ENCODE measurements at places on chromosomes 2 and 18. TPM values are rescaled to one million over a fixed set of nuclear protein-coding genes. Genes with fewer than 3 reads are reported as not detected.

DNA sequence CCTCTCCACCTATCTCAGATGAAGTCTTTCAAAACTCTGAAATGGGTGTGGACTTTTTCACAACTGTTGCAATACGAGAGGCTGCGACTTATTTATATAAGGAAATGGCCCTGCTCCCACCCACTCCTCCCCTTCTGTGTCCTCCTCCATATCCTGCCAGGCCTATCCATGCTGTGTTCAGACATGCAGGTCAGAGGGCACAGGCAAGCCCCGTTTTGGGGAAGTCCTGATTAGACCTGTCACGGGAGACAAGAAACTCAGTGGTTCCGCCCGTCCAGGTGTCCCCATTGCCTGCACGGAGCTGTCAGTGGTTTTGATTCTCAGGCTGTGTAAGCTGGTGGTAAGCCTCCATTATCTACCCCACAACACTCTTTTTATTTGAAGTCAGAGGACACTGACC lies 99.6 kb upstream of the MGAT5 start:
- no peak for DNase-seq

- DNase-seq, result no peak
Observed at GRCh38 chr2:231820786-231821303, 34.6 kb downstream of the COPS7B start.

- DNase-seq, result peak; percentile 76
Observed at GRCh38 chr2:20443276-20443920, 3.5 kb upstream of the RHOB start.

DNA sequence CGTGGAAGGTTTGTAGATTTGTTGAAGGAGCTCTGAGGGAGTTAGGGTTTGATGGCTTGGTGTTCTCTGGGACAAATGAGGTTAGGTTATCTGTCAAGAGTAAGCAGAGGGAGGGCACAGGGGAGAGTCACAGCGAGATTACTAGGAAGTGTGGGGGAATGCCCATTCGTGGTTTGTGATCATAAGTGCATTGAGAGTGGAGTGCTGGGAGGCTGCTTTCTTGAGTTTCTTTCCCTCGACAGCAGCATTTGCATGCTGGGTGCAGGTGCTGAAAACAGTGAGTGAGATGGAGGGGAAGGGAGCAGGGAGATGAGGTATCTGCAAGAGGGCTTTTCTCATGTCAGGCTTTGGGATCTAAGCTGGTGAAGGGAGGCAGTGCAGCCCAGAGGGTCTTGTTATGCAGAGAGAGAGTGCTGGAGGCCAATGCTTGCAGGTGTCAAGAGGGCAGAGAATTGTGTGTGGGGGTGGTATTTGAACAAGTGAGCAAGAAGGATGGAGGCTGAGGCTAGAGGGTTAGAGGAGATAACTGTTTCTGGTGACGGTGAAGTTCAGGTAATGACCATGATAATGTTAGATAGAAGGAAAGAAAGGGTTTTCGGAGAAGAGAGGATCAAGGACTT lies 8.8 kb downstream of the RALB start:
- DNase-seq, result no peak

DNA sequence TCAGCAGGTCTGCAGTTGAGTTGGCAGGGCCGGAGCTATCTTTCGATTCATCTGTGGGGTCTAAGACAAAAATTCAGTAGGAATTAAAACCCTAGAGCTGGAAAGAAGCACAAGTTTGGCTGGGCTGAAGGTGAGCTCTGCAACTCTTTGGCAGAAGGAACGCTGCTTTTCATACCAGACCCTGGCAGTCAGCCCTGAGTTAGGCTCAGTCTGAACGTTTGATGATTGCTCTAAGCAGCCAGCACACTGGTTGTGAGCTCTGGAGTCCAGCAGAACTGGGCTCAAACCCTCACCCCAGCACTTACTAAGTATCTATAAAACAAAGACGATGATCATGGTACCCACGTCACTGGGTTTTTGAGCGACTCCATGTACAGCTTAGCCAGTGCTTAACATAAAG lies 192.5 kb downstream of the TNS1 start:
- DNase-seq, result no peak

DNA sequence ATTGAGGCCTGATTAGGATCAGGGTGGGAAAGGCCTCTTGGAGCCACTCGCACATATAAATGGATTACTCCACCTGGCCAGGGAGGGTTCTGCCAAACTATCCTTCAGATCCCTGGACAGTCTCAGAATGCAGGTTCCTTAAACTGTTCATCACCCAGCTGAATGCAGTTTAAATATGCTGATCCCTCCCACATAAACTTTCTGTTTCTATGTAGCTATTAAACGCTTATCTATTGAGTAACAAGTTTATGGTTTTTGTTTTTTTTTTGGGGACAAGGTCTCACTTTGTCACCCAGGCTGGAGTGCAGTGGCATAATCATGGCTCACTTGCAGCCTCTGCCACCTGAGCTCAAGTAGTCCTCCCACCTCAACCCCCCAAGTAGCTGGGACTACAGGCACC lies 1.9 kb downstream of the CAD start:
- DNase-seq, result no peak

DNA sequence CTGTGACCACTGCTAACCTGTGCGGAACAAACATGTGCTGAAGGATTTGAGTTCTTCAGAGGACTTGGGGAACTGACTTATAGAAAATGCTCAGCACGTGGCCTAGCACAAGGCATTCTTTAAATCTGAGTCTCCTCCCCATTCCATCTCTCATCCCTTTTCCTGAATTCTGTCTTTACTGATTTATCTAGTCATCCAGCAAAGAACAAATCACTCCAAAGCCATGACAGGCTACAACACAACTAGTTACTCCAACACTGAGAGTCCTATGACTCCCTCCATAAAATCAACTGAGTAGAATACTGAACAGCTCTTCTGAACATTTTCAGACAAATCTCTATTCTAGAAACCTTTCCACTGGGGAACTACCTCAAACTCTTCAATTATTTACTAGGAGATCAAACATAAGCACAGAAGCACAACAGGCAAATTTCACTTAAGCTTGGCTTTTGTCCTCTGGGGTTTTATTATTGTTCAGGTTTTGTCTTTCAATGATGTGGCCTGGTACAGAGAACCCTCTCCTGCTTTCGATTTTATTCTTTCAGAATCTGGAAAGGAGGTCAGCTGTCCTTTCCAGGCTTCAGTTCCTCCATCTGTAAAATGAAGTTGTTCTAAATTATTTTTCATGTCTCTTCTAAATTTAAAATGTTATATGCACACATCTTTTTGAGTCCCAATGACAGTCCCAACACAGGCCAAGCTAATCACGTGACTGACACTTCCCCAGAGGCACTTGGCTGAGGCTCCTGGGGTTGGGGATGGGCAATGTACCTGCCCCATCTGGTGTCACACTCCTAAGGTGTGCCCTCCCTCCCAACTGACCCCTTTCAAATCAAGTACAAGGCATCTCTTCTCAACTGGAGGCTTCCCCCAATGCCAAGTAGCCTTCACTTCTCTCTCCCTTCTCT lies 31.8 kb downstream of the RNU4ATAC start:
- DNase-seq, result no peak

DNA sequence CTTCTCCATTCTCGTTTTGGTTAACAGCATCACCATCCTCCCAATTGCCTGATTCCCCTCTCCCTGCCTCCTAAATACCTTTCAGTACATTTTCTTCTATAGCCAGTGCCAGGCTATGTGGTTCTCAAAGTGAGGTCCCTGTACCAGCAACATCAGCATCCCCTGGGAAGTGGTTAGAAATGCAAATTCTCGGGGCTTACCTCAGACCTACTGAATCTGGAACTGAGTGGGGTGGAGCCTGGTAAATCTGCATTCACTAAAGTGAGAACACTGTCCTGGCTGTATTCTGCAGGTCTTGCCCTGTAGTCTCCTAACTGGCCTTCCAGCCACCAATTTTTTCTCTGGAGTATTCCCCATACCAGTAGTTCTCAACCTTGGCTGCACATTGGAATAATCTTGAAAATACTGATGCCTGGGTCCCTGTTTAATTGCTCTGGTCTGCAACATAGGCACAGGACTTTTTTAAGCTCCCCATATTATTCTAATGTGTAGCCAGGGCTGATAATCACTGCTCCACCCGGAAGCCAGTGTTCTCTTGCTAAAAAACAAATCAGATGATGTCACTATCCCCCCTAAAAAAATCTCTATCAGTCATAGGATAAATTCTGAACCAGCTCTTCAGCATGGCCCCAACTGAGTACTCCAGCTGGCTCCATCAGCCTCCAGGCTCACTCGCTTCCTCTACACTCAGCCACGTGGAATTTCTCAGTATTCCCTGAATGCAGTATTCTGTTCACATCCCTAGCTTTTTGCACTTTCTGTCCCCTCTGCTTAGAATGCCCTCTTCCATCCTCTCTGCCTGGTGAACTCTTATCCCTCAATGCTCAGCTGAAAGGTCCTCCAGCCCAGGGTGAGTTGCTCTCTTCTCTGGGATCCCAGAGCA lies 98.4 kb downstream of the CDK15 start:
- DNase-seq, result no peak

DNA sequence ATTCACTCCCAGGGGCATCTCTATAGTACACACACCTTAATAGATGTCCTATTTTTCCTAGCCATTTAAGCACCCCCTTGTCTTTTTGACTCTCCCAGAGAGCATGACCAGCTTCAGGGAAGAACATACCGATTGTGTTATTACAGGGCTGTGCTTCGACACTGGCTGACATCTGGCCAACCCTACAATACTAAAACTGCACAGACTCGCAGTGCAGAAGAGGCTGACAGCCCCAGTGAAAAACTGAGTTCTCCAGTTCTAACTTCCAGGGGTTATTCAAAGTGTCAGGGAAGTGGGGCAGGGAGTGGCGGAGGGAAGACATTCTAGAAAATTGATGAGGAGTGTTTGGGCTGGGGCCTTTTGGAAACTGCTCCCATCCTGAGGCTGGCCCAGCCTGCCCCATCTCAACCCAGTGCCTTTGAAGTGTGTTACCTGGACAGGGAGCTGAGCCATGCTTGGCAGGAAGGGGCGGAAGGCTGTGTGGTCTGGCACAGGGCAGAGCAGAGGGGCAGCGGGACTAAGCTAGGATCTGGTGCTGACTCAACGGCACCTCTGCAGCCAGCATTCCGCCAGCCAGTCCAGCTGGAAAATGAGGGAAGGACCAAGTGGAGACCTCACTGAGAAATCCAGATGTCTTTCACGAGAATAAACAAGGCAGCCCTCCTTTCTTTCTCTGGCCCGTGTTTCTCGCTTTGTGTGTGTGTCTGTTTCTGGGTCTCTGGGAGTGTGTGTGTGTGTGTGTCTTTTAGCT lies 15.4 kb upstream of the IGFBP5 start:
- DNase-seq, result peak; percentile 87

GRCh38 chr2:100395532-100396350 lies 21.7 kb downstream of the CHST10 start:
- DNase-seq, result no peak

DNA sequence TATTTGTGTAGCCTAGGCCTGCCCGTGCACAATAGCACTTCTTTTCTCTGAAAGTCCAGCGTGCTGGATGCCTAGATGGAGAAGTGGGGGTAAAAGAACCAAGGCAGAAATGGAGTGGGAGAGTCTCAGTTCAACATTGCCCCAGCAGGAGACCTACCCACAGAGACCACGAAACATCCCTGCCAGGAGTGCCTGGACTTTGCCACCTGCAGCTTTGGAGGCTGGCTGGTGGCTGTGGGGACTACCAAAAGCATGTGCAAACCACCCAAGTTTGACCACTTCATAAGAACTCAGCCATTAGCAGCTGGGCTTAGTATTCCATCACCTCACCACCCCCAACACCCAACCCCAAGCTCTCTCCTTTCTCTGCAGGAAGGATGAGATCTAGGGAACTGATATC lies 416.9 kb upstream of the ID2 start:
- DNase-seq, result no peak

DNA sequence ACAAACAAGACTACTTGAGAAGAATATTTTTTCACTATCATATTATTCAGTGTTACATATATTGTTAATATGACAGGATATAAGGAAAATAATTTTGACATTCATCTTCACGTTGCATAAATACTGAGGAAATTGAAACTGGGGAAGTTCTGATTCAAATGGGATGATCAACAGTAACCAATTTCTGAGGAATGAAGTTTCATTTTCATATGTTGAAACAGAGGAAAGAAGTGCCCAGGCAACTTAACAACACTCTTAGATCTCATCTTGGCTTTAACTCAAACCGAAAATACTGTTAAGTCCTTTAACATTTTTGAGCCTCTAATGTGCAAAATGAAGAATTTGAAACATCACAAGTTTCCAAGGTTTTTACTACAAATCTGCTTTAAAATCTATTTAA lies 612.2 kb upstream of the VRK2 start:
- DNase-seq, result no peak

GRCh38 chr18:8901019-8901418 lies 195.7 kb downstream of the MTCL1 start:
- no peak for DNase-seq

- no peak for DNase-seq
Observed at GRCh38 chr2:44578471-44579093, 216.8 kb downstream of the CAMKMT start.

DNA sequence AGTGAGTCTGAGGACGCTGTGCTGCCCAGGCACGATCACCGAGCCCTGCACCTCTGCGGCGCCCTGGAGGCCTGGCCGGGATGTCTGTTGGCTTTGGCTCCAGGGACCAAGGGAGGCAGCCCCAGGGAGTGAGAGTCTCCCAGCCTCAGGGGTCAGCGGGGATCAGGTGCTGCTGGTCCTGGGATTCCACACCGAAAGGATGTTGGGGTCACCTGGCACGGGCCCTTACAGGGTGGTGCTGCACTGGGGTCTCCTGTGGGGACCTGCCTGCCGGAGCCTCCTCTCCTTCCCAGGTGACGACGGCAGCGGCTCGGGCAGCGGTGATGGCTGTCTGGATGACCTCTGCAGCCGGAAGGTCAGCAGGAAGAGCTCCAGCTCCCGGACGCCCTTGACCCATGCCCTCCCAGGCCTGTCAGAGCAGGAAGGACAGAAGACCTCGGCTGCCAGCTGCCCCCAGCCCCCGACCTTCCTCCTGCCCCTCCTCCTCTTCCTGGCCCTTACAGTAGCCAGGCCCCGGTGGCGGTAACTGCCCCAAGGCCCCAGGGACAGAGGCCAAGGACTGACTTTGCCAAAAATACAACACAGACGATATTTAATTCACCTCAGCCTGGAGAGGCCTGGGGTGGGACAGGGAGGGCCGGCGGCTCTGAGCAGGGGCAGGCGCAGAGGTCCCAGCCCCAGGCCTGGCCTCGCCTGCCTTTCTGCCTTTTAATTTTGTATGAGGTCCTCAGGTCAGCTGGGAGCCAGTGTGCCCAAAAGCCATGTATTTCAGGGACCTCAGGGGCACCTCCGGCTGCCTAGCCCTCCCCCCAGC lies 30.5 kb downstream of the GPC1 start:
- no peak for DNase-seq

DNA sequence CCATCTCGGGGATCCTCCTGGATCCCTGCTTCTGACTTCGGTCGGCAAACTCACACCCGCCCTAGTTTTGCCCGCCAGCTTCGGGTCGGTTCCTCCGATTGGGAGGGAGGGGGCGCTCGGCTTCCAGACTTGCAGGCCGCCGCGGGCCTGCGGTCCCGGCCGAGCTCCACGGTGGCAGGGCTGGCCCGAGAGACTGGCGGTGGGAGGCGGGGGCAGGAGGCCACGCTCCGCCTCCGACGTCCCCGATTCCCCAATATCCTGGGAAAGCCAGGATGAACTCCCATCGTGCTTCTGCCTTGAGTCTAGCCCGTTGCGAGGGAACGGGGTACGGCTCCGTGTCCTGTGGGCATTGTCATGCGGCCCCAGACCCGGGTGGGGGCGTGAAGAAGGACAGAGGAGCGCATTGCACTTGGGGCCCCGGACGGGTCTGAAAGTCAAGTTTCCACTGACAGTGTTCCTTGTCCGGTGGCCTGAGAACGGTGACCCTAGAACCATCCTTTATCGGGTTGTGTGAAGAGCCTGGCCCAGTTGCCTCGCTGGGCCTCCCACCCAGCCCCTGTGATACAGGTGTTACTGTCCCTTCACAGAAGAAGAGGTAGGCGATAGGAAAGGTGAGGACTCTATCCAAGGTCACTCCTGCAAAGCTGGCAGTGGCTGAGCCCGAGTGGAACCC lies 2.4 kb upstream of the INHBB start:
- DNase-seq, result peak; percentile 81

Gene GTF2A1L
- not detected for polyA plus RNA-seq

Gene SIX3
- not detected for polyA plus RNA-seq

Gene RBM43
- polyA plus RNA-seq, result 11.5 TPM

Data from muscle of arm (tissue), 14 donors.